NCI-H524 treated with DMSO at 0.1 percent for 48 hours (cell line): ENCODE measurements at places on chromosomes 7 and 10.

GRCh38 chr10:6494936-6495592 lies 85.0 kb downstream of the PRKCQ start:
- no peak for DNase-seq

- no peak for DNase-seq
Measured at GRCh38 chr10:13019280-13019679, 17.8 kb upstream of the CCDC3 start.

DNA sequence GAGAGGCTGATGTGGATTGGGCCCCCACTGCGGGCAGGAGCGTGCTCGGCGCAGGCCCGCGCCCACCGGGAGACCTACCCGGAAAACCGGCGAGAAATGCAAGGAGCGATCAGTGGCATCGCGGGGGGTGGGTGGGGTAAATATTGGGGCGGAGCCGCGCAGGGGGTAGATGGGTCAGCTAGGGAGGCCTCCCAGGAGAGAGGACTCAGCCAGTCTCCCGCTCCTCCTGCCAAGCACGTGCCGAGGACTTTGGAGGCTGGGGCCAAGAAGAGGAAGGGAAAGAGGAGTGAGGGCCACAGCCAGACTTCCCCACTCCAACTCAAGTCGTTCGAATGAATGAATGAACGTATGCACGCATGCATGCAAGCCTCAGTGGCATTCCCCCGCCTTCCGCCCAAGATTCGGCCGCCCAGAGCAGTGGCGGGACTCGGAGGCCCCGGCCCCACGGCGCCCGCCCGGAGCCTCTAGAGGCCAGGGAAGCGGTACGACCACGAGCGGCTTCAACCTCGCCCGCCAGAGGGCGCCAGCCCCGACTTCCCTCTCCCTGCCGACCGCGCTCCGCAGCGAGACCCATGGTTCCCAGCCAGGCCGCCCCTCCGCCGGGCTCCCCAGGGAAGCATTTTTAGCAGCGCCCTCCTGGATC lies 3.6 kb downstream of the NPM3 start:
- DNase-seq = no peak

DNA sequence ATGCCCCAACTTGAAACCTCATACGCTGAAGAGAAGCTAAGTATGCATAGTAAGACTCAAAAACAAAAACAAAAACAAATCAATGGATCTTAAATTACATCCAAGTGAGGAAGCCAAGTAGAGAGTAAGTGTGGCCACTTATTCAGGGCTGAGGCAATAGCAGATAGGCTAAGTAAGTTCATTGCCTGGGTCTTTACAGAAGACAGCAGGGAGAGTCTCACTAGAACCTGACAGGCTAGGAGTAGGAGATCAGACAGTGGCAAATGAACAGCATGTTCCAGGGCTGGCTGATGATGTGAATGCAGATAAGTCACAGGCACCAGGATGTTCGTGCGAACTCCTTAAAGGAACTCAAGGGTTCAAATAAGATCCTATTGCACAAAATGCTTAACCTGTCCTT lies 568.6 kb downstream of the KCNMA1 start:
- DNase-seq = peak; percentile 8

DNA sequence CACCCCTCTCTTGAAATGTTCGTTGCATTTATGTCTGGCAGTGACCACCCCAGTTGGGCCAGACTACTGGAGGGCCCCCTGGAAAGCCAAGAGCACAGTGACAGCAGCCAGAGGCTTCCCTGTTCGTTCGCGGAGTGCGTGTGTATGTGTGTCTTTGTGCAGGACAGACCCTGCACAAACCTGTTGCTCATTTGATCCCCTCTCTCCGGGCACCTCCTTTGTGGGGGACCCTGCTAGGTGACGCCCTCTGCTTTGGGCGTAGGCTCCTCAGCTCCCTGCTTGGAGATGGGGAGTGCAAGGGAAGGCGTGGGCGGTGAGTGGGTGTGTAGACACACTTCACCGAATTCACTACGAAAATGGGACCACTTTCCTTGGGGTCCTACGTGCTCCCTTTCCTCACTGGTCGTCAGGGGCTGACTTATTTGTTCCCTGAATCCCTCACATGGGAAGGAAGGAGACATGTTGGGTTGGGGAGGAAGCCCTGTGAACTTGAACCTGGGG lies 38.7 kb downstream of the AGAP3 start:
- no peak for DNase-seq

GRCh38 chr7:20542594-20542993 lies 72.9 kb upstream of the ABCB5 start:
- DNase-seq = no peak

DNA sequence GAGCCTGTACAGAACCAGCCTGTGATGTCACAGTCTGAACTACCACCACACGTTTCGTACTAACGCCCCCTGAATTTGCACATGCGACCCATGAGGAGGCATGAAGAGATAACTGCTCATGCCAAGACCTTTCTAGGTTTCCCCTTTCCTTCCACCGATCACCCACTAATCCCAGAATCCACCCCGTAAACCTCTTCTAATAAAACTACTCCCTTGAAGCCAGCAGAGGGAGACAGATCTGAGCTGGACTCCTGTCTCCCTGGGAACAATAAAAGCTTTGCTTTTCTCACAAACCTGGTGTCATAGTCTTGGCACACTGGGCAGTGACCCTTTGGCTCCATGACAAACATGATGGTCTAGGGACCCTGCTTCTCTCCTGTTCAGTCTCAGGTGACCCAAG lies 144.5 kb downstream of the FRMD4A start:
- DNase-seq = no peak

GRCh38 chr10:59894114-59894513 lies 12.2 kb downstream of the CCDC6 start:
- no peak for DNase-seq

DNA sequence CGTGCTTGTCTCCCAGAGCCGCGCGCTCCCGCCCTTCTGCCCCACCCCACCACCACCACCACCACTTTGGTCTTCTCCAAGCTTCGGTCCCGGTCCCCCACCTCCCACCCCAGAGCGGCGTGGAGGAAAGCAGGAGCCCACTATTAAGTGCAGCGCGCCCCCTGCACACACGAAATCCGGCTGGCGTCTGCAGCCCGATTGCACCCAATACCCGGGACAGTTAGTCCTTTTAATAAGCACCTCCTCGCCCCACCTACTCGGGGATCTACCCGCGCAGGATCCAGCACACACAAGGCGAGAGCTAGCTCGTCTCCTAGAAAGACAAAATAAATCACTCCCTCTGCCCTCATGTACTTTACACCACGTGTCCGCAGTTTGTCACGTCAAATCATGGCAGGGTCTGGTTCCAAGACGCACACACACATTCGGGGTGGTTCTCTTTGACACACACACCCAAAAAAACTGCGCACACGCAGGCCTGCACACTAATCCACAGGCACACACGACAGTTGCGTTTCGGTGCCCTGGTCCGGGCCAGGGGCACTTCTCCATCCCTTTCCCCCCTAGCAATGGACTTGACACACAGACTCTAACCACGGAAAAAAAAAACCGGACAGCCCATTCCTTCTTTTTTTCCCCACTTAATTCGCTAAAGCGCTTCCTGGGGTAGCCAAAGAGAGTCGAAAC lies 1.6 kb downstream of the SFMBT2 start:
- peak; percentile 11 for DNase-seq

DNA sequence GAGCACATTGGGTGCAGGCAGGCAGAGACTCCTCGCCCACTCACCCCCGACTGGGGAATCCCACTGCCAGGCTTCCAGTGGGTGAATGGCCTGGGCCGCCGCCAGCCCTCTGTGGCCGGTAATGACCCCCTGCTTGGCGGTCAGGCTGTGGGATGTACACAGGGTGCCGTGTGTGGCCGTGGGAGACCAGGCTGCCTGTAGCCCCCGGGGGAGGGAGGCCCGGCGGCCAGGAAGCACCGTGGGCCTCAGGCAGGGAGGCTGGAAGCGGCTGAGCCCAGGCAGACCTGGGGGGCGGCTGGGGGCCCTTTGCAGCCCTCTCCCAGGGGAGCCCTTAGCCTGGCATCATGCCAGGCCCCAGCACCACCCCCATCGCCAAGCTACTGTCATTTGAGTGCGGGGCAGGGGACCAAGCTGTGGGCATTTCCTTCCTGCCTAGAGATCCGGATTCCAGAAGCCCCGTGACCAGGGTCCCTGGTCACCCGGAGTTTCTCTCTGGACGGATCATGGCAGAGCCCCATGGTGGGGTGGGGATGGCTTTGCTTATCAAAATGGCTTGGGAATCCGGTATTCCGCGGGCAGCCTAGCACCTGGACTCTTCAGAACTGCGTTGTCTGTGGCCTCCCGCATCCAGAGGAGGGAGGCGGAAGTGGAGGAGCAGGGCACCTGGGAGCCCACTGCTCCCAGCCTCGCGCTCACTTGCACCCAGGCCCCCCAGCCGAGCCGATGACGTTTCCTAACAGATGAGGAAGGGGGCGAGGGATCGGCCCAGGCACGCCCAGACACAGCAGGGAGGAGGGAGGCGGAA lies 1.1 kb downstream of the TTYH3 start:
- no peak for DNase-seq

DNA sequence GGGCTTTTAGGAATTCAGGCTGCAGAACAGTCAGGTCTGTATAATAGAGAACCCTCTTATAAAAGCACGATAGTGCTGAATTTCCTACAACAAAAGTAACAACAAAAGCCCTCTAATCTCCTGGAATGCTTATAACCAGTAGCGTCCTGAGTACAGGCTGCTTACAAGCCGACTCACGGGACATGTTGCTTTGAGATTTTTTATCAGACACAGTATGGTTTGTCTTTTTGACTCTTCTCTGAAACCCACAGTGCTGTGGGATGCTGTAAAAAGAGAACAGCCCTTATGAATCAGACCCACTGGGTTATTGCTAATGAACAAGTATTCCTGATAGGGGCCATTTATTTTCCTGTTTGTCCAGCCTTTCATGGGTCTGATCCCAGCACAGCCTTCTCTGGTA lies 59.4 kb downstream of the PLPP4 start:
- no peak for DNase-seq

DNA sequence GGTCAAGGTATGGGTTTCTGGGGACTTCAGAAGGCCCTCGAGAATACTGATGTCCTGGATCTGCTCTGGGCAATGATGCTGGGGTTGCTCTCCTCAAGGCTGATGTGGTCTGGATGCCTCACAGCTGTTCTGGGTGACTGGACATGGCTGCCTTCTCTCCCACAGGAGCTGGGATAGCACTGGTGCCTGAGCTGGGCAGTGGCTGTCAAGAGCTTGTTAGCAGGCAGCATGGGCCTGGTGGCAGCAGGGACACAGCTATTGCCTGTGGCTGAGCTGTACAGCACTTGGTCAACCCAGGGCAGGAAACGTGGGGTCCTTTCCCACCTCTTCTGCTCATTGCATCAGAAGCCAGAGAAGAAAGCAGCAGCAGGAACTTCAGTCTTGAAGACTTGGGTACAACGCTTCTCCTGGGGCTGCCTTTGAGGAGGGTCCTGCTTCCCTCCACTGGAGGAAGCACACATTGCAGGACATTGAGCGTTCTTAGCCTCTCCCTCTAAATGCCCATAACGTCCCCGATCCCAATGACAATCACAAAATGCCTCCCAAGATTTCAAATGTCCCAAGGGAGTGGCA lies 13.0 kb downstream of the ADCYAP1R1 start:
- no peak for DNase-seq

GRCh38 chr10:113027574-113028455 lies 77.8 kb downstream of the TCF7L2 start:
- DNase-seq = peak; percentile 12

GRCh38 chr7:30974605-30975255 lies 11.0 kb downstream of the GHRHR start:
- DNase-seq = no peak

GRCh38 chr10:131174211-131174565 lies 137.3 kb downstream of the TCERG1L start:
- DNase-seq = no peak

DNA sequence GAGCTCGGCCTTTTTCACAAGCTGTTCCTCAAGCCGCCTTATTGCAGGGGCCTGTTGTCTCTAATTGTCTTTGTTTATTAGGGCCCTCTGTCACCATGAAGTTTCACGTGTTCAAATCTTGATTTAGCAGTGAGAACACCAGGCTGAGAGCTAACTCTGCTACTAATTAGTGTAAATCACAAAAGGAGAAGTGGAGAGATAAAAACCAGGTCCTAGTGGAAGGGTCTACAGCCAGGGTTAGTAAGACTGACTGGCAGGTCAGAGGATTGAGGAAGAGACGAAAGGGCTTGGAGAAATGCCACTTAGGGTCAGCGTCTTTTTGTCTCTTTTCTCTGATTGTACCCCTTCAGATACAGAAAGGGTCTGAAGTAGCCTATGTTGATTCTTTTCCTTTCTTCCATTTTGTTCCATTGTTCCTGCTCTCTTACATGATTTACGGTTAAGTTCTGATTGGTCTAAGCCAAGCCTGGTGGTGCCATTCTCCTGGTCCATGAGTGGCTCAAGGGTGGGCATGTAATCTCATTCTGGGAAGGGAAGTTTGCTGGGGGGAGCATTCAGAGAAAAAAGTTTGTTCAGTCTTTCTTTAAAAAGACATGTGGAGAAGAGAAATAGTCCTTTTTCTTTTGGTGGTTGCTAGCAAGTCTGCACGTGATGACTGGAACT lies 21.3 kb downstream of the SSMEM1 start:
- DNase-seq = no peak

DNA sequence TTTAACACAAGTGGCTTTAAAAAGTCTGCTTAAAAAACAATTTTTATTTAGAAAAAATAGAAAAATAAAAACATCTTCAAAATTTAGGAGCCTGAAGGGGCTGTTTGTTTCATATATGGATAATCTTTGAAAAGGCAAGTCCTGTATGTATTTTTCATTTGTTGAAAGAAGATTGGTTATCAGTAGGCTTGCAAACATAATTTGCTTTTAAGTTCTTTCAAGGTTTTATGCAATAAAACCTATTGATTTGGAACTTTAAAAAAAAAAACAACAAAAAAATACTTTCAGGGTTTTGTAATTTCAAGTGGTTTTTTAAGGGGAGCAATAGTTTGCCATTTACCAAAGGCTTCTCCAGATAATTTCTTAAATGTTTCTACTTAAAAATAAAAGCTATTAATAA lies 35.6 kb downstream of the MPLKIP start:
- DNase-seq = no peak

GRCh38 chr10:123301077-123301857 lies 147.1 kb downstream of the BUB3 start:
- no peak for DNase-seq

GRCh38 chr10:14660831-14661230 lies 113.9 kb downstream of the FAM107B start:
- DNase-seq = no peak

DNA sequence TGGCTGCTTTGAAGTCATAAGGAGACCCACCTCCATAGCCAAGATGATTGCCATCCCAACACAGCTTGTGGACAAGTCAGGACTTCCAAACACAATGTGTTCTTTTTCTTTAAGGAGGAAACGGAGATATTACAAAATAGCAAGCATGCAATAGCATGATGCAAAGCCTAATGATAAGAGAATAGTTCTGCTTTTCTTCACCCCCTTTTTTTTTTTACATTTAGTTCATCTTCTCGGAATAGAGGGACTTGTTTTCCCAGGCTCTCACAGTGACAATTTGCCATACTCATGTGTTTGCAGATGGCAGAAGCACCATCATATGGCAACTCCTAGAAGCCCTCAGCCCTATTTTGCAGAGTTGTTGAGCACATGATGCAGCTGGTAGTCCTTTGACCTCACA lies 119.8 kb downstream of the ITGB8 start:
- no peak for DNase-seq

GRCh38 chr7:149664176-149664575 lies 109.2 kb downstream of the ZNF467 start:
- no peak for DNase-seq

GRCh38 chr10:61791216-61791615 lies 110.3 kb upstream of the ARID5B start:
- no peak for DNase-seq

GRCh38 chr10:92714152-92714845 lies 24.5 kb downstream of the HHEX start:
- no peak for DNase-seq
